CD4-positive, alpha-beta T cell treated with Interleukin-21 for 1 hour (primary cell): ENCODE measurements at places on chromosomes 12 and 14.

- peak; percentile 44 for DNase-seq
These were observed 128.1 kb upstream of the AMIGO2 start for GRCh38 chr12:47207829-47208248.

DNA sequence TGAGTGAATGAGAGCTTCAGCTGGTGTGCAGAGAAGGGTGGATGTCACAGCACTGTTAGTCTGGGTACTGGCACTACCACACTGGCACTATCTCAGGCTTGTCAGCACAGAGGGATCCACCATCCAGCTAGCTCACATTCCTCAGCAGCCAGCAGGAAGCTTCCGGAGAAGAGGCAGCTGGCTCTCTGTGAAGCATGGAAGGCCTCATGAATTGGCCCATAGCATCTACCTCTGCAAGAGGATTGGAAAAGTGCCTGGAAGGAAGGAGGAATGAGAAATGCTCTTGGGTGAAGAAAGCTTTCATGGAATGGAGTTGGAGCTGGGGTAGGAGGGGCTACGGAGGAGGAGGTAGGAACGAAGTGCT lies 9.9 kb downstream of the KRT83 start:
- DNase-seq: no peak

DNA sequence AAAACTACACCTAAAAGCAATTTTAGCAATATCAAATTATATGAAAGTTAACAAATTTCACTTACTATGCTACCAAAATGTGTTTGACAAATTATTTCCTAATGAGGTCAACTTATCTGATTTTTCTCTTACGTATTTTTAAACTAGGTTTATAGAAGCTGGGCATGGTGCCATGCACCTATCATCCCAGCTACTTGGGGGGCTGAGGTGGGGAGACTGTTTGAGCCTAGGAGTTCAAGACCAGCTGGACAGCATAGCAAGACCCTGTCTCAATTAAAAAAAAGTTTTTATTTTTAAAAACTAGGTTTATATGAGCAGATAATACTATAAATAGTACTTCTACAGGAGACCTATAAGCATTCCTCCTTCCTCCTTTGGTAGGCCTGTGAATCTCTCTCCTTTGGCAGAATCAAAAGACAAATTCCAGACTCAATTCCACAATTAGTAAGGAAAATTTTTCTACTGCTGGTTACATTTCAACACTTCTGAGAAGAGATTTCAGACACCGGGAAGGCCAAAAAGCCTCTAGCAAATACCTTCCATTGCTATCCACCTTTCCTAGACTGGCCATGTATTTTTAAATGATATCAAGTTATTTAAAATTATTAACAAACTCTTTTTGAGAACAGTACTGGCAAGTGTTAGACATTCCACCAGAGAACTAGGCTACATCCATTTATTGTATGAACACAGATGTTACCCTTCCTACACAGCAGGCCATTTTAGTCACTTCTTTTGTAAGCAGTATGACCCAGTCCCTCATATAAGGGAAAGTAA lies 34.4 kb downstream of the CDK17 start:
- no peak for DNase-seq

DNA sequence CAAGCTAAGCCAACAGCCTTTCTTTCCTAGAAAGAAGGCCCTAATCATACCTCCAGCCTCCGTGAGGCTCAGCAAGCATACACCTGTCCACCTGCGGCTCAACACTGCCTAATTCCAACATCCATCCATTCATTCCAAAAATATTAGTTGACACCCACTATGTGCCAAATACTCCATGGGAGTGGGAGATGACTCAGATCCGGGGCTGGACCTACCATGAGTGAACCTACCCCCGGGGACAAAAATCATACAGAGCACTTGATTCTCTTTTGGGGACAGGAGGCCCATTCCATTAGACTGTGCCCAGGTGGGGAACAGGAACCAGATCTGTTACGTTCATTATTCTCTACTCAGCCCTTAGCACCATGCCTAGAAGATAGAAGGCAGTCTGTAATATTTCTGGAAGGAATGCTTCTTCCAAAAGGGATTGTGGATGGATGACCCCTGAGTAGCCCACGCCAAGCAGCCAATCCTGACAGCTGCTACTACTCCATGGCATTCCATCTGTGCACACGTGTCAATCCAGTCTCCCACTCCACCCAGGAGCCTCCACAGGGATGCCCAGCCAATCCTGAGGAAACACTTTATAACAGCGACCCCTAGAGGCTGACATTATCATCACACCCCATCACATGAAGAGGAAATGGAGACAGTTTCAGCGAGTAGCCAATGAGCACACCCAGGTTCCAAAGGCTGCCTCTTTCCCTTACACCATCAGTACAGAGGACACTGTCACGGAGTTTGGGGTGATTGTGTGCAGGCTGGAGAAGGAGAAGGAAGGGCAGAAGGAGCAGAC lies 170.7 kb downstream of the ESRRB start:
- no peak for DNase-seq

DNA sequence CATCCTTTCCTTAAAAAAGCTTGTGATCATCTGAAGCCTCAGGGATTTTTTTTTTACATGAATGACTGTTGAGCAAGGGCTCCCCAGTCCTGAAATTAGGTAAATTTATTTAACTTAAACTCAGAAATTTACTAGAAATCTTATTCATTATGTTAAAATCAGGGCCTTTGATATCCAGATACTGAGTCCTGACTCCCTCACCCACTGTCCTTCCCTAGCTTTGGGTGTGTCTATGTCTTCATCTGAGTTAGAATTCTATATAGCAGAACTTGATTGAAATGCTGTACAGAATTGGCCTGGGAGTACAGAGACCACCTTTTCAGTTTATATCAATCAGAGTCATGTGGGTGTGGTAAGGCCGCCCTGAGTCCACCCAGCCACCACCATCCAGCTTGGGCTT lies 260.0 kb downstream of the CACNA1C start:
- no peak for DNase-seq

DNA sequence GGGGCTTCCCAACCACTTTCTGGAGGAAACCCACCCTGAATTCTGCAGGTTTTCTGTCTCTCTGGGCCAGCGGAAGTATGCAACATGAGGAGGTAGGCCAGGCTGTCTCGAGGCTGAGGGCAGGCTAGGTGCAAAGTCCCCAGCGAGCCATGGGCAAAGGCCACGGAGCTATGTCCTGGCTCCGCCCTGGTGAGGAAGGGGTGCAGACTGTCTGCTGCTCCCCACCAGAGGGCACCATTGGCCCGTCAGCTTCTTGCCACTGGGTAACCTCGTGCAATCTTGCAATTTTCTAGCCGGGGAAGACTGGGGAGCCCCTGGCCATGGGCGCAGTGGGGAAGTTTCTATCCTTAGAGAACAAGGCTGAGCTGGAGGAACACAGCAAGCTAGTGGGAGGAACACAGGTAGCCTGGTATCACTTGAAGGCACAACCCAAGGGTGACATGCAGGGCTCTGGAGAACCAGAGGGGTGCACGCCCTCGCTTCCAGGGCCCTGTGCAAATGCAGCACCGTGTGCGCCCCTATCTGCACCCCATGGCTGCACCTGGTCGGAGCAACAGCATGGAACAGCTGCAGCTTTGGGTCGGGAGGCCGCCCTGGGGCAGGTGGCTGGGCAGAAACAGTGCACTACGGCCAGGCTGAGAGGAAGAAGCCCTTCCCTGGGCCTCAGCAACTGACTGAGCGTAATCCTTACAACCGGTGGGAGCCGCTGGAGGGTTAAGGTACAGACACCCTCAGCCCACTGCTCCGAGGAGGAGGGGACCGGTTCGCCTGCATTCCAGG lies 27.6 kb upstream of the RPLP0 start:
- DNase-seq: peak; percentile 88

DNA sequence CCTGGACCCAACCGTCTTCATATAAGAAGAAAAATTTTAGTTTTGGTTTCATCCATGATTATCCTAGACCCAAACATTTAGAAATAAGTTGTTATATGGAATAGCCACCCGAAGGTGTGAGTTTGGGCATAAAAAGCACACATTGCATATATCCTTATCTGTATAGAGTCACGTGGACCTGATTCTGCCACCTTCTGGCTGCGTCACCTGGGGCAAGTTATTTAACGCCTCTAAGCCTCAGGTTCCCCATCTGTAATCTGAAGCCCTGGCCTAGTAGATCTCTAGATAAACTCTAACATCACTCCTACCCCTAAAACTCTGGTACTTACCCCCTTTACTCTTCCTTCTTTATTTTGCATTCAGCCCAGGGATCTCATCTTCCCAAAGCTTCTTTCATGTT lies 14.3 kb upstream of the KRT5 start:
- no peak for DNase-seq

GRCh38 chr12:42905419-42905705 lies 315.8 kb upstream of the PRICKLE1 start:
- no peak for DNase-seq

- DNase-seq: no peak
These were observed 321.9 kb upstream of the RTL1 start for GRCh38 chr14:101225157-101226152.

GRCh38 chr14:56659964-56660551 lies 80.5 kb downstream of the TMEM260 start:
- no peak for DNase-seq

- no peak for DNase-seq
These were observed 184.9 kb upstream of the FLRT2 start for GRCh38 chr14:85344847-85345570.

DNA sequence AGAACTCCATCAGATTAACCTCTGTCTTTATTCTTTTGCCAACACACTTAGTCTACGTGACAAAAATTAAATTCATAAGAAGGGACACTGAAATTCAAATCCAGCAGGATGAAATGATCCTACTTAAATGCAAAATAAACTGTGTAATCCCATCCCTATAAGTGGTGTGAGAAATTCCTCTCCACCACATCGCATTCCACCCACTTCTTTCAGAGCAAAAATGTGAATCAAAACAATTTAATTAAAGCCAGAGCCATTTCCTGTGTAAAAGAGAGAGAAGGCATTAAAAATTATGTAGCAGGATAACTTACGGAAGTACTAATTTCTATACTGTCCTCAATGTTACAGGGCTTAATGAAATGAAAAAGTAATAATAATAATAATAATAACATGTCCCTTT lies 844.3 kb downstream of the GALC start:
- no peak for DNase-seq

DNA sequence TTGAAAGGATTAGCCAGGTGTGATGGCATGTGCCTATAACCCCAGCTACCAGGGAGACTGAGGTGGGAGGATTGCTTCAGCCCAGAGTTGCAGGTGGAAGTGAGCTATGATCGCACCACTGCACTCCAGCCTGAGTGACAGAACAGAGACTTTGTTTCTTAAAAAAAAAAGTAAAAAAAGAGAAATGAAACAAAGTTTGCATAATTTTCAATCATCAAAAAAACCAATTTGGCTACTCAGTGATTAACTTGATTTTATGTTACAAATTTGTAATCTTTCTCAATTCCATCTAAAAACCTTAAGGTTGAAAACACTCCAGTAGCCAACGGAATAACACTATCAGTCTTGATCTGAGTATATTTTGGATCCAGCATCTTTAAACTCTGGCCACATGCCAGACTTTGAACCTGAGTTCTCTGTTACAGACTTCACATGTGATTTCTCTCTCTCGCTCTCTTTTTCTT lies 12.6 kb upstream of the DENND5B start:
- DNase-seq: no peak

DNA sequence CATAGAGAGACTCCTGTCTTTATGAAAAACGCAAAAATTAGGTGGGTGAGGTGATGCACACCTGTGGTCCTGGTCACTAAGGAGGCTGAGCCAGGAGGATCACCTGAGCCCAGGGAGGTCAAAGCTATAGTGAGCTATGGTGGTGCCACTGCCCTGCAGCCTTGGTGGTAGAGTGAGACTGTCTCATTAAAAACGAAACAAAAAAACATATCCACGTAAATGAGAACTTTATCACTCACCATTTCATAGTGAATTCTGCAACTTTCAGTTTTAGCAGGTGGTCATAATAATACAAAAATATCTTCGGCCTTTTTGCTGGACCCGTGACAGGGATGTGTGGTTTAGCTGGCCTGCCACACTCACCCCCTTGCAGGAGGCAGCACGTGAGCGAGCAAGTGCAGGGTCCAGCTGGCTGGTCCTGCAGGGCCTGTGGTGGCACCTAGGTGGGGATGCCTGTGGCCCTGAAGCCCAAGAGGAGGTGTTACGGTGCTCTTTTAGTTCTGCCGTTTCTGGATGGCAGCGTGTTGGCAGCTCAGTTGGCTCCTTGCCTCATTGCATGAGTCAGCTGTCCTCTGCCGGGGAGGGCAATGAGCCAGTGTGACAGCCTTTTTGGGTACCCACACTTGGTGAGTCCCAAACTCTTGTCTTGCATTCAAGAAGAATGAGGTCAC lies 1330.7 kb upstream of the TMEM132C start:
- DNase-seq: no peak

GRCh38 chr14:55051423-55052268 lies at the start of gene MAPK1IP1L:
Gene MAPK1IP1L, plus strand, starts transcription at chr14:55051647. Its CDS starts 10,037 bp downstream, at chr14:55061684.
- DNase-seq: peak; percentile 91

GRCh38 chr12:114371250-114371649 lies 34.7 kb downstream of the TBX5 start:
- no peak for DNase-seq

DNA sequence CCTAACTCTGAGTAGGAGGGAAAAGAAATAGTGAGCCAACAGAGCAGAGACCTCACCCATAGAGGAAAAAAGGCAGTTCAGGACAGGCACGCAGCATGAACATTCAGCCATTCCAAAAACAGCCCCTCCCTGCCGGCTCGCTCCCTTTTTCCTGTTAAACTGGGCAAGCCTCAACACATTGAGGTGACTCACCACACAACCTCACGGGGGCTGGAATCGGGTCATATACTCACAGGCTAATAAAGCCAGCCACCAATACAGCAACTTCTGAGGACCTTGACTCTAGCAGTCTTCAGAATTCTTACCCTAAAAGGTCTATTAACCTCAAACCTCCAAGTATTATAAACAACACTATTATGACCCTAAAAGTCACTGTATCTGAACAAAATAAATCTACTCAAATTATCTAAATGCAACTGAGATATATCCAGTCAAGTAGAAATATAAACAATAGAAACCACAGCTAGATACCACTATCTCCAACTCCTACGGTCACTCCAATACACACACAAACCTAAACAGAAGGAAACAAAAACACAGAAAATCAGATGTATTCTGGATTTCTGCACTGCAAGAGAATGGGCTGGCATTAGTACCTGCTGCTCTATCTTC lies 6.3 kb downstream of the YBX3 start:
- no peak for DNase-seq

GRCh38 chr12:52264435-52264825 lies 10.0 kb upstream of the KRT86 start:
- no peak for DNase-seq

GRCh38 chr12:108123402-108123801 lies 5.7 kb upstream of the WSCD2 start:
- no peak for DNase-seq

DNA sequence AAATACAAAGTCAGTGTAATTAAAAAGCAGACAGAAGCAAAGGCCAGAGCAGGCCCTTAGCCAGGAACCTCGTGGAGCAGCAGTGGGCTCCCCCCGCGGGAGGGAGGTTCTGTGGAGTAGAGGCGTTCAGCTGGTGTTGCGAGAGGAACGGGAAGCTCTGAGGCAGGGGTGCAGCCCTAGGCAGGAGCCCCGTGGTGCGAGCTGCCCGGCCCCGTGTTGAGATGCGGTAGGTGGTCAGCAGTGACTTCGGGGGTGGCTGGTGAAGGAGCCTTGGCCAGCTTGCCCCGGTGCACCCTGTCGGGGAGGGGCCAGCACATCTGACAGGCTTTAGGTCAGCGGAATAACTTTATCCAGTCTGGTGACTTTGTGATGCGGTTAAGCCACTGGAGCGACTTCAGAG lies 46.2 kb downstream of the SFSWAP start:
- no peak for DNase-seq
